ENCODE measurements at places on chromosomes 5 and 9.
A peak's percentile ranks its signal among the peaks of the same experiment; 100 is the strongest.

- no peak for DNase-seq
Measured at GRCh38 chr9:83422527-83422926, 115.7 kb downstream of the FRMD3 start.

GRCh38 chr5:94692581-94692980 is 74.1 kb downstream of the SLF1 start:
- DNase-seq = no peak

DNA sequence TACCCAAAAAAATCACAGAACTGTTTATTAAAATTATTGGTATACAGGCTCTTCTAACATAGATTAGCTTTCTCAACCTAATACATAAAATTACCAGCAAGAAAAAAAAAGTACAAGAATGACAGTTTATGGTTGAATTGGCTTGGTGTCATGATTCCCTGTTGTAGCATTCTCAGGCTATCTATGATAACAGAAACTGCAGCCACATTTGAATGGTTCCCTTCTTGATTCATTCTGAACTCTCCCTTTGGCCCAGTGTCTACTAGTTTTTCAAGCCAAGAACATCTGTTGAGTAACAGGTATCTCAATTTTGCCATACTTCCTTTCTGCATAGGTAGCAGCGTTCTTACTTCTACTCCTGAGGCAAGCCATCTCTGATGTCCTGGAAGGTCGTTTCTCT is 3.0 kb downstream of the SPIN1 start:
- DNase-seq = no peak

- no peak for DNase-seq
Measured at GRCh38 chr9:34553511-34554021, 30.8 kb upstream of the ENHO start.

GRCh38 chr5:137573376-137573775 is 74.2 kb upstream of the SPOCK1 start:
- DNase-seq = no peak

GRCh38 chr5:43514471-43514815 is 505 bp downstream of the C5orf34 start:
- no peak for DNase-seq

- no peak for DNase-seq
Measured at GRCh38 chr5:36928947-36929346, 52.4 kb downstream of the NIPBL start.

DNA sequence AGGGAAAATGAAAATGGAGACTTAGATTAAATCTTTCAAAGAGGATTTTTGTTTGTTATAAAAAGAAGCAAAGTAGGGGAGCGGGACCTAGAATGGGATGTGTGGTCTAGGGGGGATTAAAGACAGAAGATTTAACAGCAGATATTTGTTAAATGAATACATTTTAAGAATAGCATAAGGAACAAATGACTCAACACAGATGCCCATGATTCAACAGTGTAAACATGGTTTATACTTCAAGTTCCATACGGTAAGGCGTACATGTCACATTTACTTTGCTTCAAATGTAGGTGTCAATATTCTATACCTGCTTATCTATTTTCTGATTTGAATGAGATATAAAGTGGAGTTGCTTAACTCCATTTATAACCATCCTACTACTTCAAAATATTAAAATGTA is 1.5 kb downstream of the TICAM2 start:
- no peak for DNase-seq

DNA sequence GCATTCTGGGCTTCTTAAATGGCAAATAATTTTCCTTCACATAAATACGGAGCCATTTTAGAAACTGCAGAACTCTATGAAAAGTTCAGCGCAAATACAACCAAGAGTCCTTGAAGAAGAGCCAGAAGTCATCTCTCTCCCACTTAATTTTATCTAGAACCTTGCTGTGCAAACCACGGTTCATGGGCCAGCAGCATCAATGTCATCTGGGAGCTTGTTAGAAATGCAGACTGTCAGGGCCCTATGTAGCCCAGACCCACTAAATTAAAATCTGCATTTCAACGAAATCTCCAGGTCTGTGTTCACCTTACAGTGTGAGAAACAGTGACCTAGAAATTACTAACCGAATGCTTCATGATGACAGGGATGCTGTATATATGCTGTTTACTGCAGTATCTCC is 12.2 kb downstream of the EFNA5 start:
- no peak for DNase-seq

GRCh38 chr5:124995421-124995820 is 249.0 kb upstream of the ZNF608 start:
- peak; percentile 35 for DNase-seq

GRCh38 chr5:375336-375920 is 53.9 kb downstream of the AHRR start:
- no peak for DNase-seq

- no peak for DNase-seq
Measured at GRCh38 chr5:157597277-157597676, 21.7 kb upstream of the ADAM19 start.

DNA sequence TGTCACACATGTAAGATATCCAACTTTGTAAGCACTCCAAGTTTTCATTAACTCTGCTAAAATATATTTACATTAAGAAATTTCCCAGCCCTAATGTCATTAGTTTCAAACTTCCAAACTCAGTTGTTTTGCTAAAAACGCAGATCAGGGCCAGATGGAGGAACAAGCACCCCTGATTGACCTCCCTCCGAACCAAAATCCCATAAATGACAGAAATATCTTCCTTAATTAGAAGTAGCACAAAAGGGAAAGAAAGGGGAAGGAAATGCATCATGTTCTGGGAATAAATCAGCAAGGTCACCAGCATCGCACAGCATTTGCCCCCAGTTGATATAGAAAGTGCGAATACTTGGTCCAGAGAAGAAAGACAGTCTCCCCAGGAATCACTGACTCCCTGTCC is 61.4 kb upstream of the RUFY1 start:
- DNase-seq = no peak

GRCh38 chr9:3894772-3895171 is 369.0 kb upstream of the RFX3 start:
- DNase-seq = no peak

- DNase-seq = no peak
Measured at GRCh38 chr9:136981588-136982231, 1.1 kb upstream of the LCNL1 start.

- no peak for DNase-seq
Measured at GRCh38 chr5:59955241-59955640, 61.7 kb upstream of the PDE4D start.

DNA sequence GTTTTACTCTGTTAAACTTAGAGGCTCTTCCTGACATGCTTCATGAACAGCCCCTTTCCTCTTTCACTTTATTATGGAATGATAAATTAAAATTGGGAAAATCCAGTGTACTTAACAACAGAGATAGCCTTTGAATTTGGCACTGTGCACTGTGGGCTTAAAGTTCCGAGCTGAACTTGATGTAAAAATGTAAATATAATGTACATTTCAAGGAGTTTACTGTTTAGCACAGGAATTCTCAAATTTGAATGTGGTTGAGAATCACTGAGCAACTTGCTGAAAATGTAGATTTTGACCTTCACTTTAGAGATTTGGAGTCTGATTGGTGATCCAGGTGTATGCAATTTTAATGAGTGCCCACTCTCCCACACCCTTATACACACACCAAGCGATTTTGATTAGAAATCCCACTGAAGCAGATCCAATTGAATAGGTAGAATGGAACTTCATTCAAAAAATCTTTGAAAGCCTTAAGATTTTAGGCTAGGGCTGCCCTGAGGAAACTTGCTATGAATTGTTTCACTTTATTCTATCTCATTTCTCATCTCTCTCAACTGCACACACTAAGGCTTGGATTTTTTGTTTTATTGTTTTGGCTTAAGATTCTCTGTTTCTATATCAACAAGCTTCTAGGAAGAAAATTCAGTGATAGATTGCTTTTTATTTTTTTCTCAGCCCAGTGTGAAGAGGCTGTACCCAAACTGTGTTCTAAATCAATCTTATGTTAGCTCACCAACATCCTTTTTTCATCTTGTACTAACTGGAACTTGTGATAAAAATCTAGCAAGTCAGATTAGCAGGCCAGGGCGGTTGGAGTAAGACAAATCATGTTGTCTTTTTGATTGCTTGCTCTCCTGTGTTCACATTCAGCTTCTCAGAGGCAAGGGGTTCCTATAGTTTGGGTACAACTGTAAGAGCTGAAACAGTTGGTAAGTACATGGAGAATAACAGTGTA is 22.9 kb downstream of the NUDT12 start:
- DNase-seq = no peak

GRCh38 chr5:171316258-171317121 is 7.4 kb downstream of the TLX3 start:
- no peak for DNase-seq

DNA sequence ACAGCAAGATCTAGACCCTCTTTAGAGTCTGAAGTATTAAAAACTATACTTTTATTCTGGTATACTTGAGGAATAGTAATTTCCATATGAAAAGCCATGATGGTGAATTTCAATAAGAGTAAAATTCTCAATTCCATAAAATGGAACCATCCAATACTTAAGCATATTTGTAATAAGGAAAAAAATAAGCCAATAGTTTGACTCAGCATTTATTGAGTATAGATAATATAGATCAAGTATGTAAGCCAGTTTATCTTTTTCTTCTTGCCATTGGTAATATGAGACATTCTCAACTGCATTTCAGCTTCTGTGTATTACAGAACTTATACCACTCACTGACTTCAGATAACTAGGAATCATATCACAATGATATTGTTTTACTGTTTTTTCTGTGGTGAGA is 361.0 kb downstream of the SLCO4C1 start:
- no peak for DNase-seq

DNA sequence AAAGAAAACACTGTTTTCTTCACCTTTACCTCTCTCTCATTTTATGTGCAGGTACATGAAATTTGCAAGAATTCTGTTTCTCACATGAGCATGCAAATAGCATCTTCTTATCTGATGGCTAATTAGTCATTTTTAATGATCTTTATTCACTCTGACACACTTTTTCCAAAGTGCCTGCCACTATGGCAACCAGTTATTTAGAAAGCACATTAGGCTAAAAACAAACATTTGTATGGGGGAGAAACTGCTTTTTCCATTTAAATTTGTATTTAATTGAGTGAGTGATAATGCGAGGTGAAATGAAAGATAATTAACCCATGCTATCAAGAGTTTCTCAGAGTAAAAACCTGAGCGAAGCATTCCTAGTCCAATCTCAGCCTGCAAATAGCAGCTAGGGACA is 365.0 kb downstream of the MAT2B start:
- DNase-seq = no peak

GRCh38 chr9:14692470-14693250 is 572 bp downstream of the ZDHHC21 start:
- DNase-seq = no peak

GRCh38 chr5:179125789-179126505 is 65.8 kb downstream of the ZNF354C start:
- no peak for DNase-seq

GRCh38 chr5:18802336-18802735 is 1168.1 kb downstream of the TAF11L14 start:
- DNase-seq = no peak

GRCh38 chr9:99595796-99596195 is 225.9 kb upstream of the NR4A3 start:
- no peak for DNase-seq

- DNase-seq = no peak
Measured at GRCh38 chr5:123181394-123181801, 92.4 kb downstream of the PRDM6 start.

GRCh38 chr5:95797301-95797700 is 25.2 kb downstream of the GLRX start:
- DNase-seq = no peak

GRCh38 chr9:126428534-126429175 is 102.0 kb downstream of the MVB12B start:
- DNase-seq = no peak

GRCh38 chr9:18837402-18837801 is 195.6 kb downstream of the SAXO1 start:
- DNase-seq = no peak

Data from Panc1 (cell line).